Activated CD8-positive, alpha-beta T cell treated with anti-CD3 and anti-CD28 coated beads for 36 hours (primary cell): ENCODE measurements at places on chromosomes 4 and X.

- no peak overlapping the region for H3K27ac ChIP-seq
- no peaks in the 10 kb centered on the region for H3K36me3 ChIP-seq
- no peak overlapping the region for H3K4me3 ChIP-seq
- peaks cover 1% of the 10 kb centered on the region for H3K27me3 ChIP-seq
Measured at GRCh38 chr4:177380730-177381287, 61.4 kb downstream of the AGA start.

- no peaks in the 10 kb centered on the region for H3K27me3 ChIP-seq
- H3K4me1 ChIP-seq, result no peaks in the 10 kb centered on the region
- H3K4me3 ChIP-seq, result no peak overlapping the region
- H3K36me3 ChIP-seq, result no peaks in the 10 kb centered on the region
Measured at GRCh38 chr4:172708184-172708583, 460.4 kb upstream of the GALNT7 start.

- no peak for DNase-seq
- no peaks in the 10 kb centered on the region for H3K27me3 ChIP-seq
- H3K4me3 ChIP-seq, result no peak overlapping the region
- H3K27ac ChIP-seq, result no peak overlapping the region
- H3K4me1 ChIP-seq, result no peaks in the 10 kb centered on the region
Measured at GRCh38 chr4:88335092-88335665, 43.5 kb upstream of the HERC6 start.

DNA sequence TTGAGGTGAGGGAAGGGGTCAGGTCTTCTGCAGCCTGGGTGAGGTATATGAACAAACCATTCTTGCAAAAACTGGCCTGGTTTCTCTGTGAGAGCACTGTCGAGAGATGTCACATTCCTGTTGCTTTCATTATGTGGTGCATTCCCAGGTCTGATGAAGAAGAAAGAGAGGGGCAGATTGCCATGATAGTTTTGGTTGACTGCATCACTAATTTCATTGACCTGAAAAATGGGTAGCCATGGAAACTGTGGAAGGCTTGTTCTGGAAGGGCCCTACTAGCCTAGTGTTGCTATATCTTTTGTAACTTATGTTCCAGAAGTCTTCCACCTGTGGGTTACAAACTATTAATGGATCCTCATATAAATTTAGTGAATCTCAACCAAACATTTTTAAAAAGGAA is 32.9 kb upstream of the CYBB start:
- H3K36me3 ChIP-seq, result no peaks in the 10 kb centered on the region
- H3K4me3 ChIP-seq, result no peak overlapping the region
- H3K27ac ChIP-seq, result peak overlapping the region; percentile 85
